ENCODE measurements at places on chromosomes 2 and 18.

DNA sequence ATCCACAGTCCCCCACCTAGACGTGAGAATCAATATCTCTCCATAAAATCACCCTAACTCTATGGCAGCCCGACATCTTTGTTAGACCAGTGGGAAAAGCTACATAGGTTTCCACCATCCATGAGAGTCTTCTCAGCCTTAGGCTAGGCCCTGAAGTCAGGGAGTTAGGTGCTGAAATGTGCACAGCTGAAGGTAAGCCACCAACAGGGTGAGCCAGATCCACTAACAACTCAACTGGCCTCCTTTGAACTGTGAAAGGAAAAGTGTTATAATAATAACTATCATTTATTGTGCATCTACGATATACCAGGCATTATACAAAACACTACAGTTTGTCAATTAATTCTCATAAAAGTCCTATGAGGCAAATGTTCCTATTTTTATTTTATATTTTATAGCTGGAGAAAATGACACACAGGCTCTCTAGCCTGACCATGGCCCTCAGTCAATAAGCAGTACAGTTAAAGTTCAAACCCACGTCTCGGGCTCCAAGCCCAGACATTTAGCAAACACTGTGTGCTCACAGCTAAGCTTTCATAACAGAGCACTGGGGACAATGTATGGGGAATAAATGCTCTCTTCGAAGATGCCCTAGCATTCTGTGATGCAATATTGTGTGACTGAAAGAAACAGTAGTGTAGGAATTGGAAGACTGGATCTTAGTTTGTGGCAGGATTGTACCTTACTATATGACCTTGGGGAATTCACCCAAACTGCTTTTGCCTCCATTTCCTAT is 11.2 kb upstream of the CYP27C1 start:
- DNase-seq = no peak

DNA sequence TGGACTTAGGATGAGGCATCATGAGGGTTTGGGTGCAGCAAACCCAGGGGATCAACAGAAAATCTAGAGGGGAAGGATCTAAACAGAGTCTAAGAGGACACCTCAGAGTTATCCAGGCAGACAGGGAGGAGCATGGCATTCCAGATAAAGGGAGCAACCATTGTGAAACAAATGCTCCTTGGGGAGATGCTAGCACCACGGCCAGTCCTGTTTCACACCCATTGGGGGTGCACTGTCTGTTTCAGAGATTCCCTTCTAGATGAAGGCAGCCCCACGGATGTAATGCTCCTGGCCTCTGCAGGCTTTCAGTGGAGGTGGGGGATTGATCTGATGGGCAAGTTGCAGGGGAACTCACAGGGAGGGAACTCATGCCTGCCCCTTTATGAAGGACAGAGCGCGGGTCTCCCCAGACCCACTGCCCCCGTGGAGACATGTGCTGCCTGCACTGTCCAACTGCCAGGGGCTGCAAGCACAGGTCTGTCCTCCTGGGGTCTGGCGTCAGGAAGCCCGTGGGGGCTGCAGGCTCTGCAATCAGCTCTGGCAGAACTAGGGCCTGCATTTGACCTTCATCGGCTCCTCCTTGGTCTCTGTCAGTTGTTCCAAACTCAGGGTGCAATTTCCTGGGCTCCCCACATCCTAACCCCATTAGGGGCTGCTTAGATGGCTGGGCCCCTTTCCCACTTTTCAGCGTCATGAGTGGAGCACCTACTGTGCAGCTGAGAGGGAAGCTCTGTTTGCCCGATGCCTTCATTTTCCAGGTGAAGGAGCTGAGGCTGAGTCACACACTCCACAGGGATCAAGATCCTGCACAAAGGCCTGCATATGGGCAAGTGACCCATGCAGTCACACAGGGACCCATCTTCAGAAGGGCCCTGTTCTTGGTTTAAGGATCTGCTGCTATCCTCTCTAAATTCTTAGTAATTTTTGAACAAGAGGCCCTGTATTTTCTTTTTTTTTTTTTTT is 163.4 kb downstream of the ARL4C start:
- no peak for DNase-seq

DNA sequence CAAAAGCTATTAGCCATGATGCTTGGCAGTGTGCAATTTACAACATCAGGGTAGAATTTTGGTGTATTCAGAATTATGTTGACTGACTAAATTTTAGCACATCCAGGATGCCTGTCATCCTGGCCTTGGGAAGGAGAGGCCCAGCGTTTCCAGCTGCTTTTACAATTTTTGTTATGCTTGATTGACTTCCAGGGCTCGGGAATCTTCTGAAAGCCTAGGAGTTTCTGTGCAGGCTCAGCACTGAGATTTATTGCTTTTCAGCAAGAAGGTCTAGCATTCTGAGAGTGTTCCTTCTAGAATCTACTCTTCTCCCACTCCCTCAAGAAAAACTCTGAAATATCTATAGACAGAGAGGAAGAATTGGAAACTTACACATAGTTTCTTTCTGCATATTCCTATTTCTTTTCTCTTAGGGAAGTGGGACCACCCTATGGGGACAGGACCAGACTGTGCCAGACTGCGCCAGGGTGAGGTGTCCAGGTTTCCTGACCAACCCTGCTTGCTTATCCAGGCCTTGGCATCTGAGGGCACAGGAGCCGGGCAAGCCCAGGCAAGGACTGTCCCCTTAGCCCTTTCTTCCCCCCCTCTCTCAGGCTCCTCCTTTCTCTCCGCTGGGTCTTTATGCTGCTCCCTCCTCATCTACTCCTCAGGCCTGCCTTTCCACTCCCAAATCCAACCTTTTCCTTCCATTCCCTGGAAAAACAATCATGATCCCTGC is 26.9 kb downstream of the MAIP1 start:
- DNase-seq = no peak

- no peak for DNase-seq
These were observed 9.9 kb downstream of the SGPP2 start for GRCh38 chr2:222434204-222434603.

- no peak for DNase-seq
These were observed 20.7 kb downstream of the OSR1 start for GRCh38 chr2:19337742-19338141.

DNA sequence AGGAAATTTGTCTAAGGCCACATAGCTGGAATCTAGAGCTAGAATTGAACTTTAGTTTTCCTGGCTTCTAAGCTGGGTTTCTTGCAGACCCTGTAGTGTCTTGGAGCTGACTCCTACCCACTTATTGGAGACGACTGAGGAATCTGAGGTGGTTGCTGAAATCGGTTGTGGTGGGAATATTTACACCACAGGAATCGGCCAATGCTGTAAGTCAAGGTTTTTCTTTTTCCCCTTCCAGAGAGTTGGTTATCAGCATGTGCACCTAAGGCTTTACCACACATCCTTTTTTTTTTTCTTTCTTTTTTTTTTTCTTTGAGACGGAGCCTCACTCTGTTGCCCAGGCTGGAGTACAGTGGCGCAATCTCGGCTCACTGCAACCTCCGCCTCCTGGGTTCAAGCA is 9.4 kb downstream of the CABLES1 start:
- no peak for DNase-seq

DNA sequence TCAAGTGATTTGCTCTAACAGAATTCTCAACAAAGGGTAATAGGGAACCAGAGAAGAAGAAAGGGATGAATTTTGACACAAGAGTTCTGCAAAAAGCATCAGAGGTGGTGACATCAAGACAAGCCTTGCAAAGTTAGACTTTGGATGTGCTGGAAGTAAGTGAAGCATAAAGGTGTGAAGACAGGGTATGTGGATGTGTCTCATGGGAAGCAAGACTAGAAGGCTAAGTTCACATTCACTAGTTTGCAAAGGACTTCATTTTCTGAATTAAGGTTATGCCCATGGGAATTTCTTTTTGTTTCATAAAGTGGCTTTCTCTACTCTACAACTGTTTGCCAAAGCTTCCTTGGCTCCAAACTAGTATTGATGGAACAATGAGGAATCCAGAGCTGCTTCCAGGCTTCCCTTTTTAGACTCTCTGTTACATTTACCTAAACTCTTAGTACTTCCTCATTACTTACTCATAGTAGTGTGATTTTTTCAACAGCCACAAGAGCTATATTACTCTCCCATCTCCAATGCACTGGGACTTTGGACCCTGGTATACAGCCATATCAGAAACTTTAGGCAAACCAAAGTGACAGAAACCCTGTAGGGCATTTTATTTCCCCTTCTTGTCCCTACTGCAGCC is 21.1 kb upstream of the IHH start:
- DNase-seq = no peak

DNA sequence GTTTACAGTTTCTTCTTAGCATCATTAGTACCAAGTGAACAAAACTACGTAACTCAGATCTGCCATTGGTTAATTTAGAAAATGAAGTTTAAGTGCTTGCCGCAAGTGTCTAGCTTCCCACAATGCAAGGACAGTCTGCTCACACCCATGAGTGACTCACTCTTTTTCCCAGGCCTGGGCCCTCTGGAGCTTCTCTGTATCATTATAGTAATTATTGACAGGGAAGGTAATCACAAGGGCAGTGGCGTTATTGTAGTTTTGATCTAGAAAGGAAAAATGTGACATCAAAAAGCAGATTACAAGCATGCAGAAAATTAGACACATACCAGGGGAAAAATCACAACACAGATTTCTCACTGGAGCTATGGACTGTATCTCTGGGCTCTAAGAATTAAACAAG is 38.5 kb downstream of the NPC1 start:
- DNase-seq = no peak

DNA sequence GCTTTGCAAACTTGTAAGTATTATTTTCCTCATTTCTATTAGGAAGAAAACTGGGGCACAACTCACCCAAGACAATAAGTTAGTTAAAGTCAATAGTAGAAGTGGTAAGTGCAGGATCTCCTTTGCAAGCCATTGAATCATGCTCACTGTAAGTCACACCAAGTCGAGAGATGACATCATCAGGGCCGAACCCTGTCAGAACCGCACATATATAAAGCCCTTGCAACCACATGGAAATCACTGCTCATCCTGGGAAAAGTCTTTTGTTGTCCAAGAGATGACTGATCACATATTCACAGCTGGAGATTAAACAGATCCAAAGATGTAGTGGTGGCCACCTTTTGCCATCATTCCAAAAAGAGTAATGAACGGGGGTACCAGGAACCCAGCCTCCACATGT is 484.8 kb upstream of the ID2 start:
- DNase-seq = no peak

DNA sequence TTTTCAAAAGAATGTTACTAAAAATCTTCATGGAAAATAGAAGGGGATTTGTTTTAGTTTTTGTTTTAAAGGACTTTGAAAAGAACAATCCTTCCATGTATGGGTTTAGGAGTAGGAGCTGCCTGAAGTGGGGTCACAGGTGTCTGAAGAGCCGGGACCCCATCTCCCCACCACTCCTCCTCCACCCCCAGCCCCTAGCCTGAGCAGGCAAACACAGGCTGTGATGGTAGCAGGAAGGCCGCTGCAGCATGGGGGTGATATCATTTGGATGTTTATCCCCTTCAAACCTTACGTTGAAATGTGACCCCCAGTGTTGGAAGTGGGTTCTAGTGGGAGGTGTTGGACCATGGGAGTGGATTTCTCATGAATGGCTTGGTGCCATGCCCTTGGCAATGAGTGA is 93.0 kb downstream of the ZBTB7C start:
- no peak for DNase-seq

GRCh38 chr2:238848976-238849853 is 1.3 kb downstream of the TWIST2 start:
- no peak for DNase-seq

GRCh38 chr2:173963323-173963816 is 1.8 kb downstream of the SP3 start:
- DNase-seq = no peak

DNA sequence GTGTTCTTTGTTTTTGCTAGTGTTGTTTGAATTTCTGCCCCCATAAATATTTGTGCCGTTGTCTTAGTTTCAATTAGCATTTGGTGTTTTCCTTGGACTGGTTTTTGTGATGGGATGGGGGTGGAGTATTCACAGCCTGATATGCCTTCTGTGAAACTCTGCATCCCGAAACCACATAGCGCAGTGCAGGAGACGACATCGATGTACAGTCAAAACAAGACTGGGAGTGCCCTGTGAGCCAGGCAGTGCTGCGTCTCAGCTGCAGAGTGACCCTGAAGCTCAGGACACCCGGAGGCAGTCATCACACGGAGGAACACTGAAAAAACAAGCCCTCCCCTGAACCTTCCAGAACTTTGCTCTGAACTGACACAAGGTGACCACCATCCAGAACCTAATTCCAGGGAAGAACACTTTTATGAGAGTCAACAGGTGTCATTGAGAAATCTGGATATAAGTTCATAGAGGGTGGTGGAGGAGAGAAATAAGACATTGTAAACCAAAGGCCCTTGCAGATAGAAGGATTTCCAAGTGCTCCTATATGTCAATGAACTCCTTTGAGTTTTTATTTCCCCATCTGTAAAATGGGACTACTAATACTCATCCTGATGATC is 61.2 kb upstream of the CABLES1 start:
- no peak for DNase-seq

- DNase-seq = no peak
These were observed 1183.2 kb upstream of the ACVR2A start for GRCh38 chr2:146661473-146662096.

DNA sequence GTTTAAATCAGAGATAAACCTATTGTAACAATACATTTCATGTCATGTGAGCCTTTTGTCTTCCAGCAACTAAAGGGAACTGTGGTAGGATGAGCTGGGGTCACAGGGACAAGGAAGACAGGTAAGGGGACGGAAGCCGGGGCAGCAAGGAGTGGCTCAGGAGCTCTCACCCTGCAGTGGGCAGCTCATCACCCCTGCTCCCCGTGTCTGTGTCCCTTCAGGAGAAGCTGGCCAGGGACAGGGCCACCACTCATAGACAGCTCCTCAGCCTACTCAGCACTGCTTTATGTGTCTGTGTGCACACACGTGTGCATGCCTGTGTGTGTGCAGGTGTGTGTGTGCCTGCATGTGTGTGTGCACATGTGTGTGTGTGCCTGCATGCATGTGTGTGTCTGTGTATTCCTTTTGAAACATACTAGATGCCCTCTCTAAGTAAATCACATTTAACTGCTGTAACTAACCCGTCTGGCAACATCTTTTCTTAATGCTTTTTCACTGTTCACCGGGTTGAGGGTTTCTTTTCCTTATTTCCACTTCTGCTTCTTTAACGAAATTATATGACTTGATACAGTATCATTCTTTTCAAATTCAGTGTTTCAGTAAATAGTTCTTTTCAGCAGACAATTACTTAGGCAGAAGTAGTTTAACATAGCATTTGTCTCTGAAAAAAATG is 44.2 kb downstream of the LRRFIP1 start:
- DNase-seq = no peak

GRCh38 chr2:205802941-205803340 is 120.6 kb downstream of the NRP2 start:
- DNase-seq = no peak

- DNase-seq = peak; percentile 14
These were observed 90.4 kb downstream of the DOCK10 start for GRCh38 chr2:224951723-224952481.

GRCh38 chr2:23684395-23685176 is 242.3 kb downstream of the ATAD2B start:
- no peak for DNase-seq

Data from SIG-M5 (cell line).